ENCODE measurements at places on chromosomes 2 and 18.

- DNase-seq: peak; percentile 32
Measured at GRCh38 chr2:165357758-165358157, 111.7 kb upstream of the CSRNP3 start.

DNA sequence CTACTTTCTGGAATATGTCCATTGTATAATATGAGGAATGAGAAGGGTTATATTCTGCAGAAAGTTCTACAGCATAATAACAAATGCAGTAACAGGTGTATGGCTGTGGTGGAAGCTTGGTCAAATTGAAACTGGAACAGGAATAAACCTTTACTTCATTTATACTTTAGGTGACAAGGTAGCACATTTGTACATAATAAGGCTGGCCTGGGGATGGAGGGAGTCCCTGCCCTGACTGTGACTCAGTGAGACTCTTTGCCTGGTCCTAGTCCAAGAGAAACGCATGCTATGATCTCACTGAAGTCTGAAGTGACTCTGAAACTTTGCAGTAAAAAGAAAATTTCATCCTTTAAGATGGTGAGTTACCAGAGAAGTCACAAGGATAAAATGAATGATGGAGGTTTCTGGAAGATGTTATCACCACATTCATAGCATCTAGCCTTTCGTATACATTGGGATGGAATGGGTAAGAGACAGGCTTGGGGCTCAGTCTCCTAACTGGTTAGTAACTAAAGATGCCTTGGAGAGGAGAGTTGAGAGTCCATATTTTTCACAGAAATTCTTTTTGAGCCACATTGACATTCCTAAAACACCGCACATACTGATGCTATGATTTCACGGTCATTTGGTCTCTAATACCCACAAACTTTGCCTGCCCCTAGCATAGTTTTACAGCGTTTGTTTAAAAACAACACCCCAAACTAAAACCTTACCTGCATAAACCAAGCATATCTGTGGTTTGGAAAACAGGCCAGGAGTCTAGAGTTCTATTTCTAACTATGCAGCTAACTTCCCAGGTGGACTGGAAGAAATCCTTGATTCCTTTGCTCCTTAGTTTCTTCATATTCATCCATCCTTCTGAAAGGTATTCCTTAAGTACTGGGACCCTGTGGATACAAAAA, 42.4 kb upstream of the NABP1 start:
- no peak for DNase-seq

GRCh38 chr2:235268535-235268934, 225.3 kb upstream of the AGAP1 start:
- DNase-seq: no peak

DNA sequence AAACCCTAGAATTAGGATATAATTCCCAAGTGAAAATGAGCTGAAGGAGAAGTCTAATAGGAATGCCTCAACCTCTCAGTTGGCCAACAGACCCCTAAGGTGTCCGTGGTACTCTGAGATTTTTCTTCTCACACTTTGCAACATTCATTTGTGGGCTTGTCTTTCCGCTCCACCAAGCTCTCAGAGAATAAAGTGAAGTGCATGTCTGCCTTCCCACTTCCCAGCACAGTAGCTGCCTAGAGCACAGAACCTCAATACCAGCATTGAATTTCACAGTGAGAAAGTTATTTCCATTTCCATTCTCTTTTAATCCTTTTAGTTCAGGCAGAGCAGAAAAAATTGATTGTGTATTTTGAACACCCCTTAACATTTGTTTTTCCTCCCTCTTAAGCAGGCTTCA, 451.8 kb downstream of the TGIF1 start:
- no peak for DNase-seq

- no peak for DNase-seq
Measured at GRCh38 chr18:73688851-73689711, 458.6 kb downstream of the FBXO15 start.

DNA sequence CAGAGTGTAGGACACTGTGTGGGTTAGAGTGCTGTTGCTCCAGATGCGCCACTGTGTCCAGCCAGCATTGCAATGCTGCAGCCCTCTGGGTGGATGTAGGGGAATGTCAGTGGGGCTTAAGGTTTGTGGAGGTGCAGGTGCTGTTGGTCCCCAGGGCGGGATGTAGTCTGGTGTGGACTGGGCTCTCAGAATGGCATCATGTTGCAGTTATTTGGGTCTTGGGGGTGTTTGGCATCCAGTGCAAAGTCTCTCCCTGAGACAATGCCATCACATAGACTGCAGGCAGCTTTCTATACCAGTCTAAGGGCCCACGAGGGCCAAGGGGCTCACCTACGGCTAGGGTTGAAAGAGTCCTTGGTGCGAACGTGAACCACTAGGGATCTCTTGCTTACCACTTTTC, 275.3 kb downstream of the SOX11 start:
- DNase-seq: no peak

GRCh38 chr2:68740400-68740914, 5.8 kb downstream of the ARHGAP25 start:
- no peak for DNase-seq

DNA sequence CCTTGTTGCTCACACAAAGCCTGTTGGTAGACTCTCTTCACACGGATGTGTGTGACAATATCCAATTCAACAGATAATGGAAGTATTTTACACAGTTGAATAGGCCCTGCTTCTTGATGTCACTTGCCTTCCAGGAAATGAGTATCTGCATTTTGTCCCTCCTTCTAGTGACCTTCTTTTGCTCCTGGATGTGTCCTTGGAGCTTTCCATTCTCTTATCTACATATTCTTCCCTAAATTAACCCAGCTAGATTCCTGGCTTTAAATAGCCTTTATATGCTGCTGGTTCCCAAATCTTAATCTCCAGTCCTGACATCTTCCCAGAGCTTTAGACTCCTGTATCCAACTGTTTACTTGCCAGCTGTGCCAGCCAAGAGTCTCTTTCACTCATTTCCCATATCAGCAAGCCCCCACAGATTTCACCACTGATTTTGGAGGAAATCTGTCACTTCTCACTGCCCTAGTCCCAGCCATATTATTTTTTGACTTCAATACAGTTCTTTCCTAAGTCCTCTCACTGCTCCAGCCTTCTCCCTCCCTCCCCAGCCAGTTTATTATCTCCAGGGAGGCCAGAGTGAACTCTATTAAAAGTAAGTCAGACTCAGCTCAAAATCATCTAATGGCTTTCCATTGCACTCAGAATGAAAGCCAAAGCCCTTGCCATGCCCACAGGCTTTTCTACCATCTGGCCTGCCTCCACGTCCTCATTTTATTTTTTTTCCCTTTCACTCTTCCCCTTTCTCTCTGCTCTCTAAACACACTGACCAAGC, 170.0 kb downstream of the PDE11A start:
- DNase-seq: no peak

DNA sequence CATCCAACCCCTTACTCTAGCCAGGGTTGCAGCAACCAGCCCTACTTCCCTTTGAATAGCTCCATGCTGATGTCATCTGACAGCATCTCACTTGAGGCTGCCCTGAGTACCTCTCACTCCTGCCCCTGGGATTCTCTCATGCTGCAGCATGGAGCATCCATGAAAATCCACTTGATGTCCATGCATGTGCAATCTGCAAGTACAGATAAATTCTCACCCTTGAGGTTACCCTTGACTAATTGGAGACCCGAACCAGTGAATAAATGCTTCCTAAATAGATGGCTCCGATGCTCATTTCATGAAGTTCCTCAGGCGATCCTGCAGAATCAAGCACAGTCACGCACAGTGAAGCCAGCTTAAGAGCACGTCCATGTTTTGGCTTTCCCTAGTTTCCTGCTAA, 298.3 kb downstream of the RBM43 start:
- no peak for DNase-seq

GRCh38 chr18:75204732-75205513, 4.0 kb downstream of the PTGR3 start:
- no peak for DNase-seq

GRCh38 chr18:34223164-34223892, 1.4 kb downstream of the NOL4 start:
- DNase-seq: no peak

- no peak for DNase-seq
Measured at GRCh38 chr2:1981421-1981820, 237.1 kb upstream of the PXDN start.

DNA sequence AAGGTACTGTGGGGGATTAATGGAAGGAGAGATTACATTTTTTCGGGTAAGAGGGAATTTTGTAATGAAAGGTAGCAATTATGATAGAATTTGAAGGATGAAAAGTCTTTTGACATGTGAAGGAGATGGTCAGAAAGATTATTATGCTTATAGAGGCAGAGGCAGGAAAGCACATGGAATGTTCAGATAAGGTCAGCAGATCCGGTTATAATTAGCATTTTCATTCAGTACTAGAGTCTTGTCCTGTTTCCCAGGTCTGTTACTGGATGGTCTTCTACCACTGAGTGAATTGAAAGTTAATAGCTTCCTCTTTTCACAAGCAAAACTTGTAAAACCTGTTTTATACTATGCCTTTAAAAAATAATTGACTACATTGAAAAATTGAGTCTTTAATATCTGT, 116.9 kb downstream of the PHLPP1 start:
- no peak for DNase-seq

DNA sequence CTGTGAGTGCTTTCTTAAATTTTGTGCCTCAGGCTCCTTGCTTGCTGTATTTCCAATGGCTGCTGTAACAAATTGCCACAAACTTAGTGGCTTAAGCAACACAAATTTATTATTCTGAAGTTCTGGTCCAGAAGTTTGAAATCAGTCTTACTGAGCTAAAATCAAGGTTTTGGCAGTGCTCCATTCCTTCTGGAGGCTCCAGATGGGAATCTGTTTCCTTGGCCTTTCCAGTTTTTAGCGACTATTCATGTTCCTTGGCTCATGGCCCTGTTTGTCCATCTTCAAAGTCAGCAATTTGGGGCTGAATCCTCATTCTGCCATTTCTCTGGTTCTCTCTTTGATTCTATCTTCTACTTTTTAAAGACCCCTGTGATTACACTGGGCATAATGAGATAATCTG, 31.8 kb downstream of the STRADB start:
- peak; percentile 47 for DNase-seq

DNA sequence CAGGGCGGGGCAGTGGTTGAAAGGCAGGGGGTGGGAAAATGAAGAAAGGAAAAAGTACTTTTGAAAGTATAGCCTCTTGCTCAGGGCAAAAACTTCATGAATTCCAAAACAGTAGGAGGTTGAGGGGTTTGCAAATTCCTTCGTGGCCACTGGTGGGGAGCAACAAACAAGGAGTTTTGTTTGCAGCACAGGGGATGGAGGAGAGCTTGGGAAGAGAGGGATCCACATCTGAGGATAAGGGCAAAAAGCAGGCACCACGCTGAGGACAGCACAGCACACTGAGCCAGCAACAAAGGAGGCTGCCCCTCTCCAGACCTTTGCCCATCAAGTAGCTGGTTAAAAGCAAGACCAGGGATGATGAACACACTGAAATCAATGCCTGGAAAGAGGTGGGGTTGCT, 148.9 kb downstream of the TCF4 start:
- DNase-seq: no peak

DNA sequence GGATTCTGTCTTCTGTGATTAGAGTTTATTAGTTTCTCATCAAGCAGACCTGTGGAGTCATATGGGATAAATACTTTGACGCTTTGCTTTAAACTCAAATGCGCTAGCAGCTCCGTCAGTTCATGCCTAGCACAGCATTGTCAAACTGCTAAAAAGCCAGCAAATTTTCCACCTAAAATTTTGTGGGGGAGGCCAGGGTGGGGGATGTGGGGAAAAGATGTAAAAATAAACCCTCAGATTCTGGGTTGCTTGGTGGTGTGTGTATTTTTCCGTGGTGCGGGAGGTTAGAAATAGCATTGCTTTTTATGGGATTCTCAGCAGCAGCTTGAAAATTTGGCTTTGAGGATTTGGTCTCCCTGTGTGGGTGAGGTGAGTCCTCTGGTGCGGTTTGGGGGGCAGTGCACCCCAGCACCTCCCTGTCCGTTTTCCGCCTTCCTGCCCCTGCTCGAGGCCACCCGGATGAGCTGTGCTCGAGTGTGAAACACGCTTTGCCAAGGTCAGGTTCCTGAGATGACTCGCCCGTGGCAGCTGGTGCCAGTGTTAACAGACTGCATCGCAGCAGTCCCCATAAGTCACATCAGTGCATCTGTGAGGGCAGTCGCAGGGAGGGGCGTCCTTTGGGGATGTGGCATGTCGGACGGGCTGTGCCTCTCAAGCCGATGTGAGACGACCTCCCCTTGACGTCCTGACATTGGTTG, 65.9 kb downstream of the LDLRAD4 start:
- no peak for DNase-seq

- no peak for DNase-seq
Measured at GRCh38 chr2:79824086-79824786, 311.4 kb downstream of the CTNNA2 start.

DNA sequence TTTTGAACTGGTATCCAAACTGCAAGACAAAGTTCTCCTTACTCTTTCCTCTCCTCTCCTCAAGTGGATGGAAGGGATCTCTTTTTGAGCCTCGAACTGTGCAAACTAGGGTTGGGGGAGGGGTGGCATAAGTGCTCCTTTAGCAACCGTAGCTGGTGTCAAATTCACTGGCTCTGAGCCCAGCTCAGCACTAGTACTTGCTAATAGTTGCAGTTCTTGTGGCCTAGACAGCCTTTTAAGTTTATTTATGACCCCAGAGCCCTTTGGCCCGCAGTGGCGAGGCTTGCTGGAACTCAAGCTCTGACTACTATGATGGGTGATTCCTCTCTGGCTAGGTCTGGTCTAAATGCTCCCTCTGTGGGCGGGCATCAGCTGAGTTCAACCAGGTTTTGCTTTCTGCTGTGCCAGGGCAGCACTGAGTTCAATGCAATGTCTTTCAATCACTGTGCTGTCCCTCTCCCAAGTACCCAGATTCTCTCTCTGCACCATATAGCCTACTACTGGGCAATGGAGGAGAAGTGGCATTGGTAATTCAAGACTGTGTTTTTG, 528.4 kb upstream of the SYT4 start:
- no peak for DNase-seq

- no peak for DNase-seq
Measured at GRCh38 chr18:7844017-7844416, 276.9 kb downstream of the PTPRM start.

DNA sequence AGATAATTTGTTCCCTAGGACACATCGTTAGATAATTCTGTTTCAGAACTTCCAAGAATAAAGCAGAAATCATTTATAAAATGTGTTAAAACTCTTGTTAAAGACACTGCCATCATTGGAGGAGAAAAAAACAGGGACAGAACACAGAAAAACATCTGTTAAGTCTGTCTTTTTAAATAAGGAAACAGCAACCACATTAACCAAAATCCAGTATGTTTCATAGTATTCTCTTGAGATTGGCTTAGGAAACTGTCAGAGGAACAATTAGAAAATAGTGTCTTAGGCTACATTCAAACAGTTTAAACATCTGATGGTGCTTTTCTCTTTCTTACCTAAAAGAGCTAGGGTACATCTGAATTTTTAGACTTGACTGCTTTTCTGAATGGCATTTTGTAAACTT, 81.6 kb downstream of the PMS1 start:
- no peak for DNase-seq

DNA sequence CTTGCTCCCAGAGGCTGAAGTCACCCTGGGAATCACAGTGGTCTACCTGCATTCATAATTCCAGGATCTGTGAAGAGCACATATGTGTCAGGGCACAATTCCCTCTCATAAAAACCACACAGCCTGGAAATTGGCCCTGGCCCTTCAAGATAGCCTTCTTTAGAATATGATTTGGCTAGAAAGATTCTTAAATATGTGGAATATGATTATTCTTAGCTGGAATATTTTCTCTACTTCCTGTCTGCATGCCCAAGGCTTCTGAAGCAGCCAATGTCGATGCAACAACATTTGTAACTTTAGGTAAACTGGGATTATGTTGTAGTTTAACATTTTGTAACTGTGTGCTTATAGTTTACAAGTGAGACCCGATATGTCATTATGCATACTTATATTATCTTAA, 24.2 kb downstream of the ICOS start:
- DNase-seq: no peak

All from NCI-H446 (cell line).